ENCODE measurements at places on chromosomes 13 and 19. TPM values are rescaled to one million over a fixed set of nuclear protein-coding genes. Genes with fewer than 3 reads are reported as not detected.

Gene NEK3
- total RNA-seq, result 1.0 TPM

Gene ZNF93
- total RNA-seq, result 6.8 TPM

Gene SCGB2B2
- total RNA-seq, result 1.2 TPM

Gene ZNF841
- total RNA-seq, result 19.9 TPM

Gene ZNF177
- total RNA-seq, result 1.00 TPM

Gene DDX39A
- total RNA-seq, result 372 TPM

Measured in CD8-positive, alpha-beta T cell (primary cell).